Frontal cortex (tissue), 4 donors: ENCODE measurements at places on chromosomes 1 and 21. TPM values are rescaled to one million over a fixed set of nuclear protein-coding genes. Genes with fewer than 3 reads are reported as not detected.

Gene KCNE2
- under 0.01 TPM for total RNA-seq

Gene PLCH2
- total RNA-seq, result 9.0 TPM

DNA sequence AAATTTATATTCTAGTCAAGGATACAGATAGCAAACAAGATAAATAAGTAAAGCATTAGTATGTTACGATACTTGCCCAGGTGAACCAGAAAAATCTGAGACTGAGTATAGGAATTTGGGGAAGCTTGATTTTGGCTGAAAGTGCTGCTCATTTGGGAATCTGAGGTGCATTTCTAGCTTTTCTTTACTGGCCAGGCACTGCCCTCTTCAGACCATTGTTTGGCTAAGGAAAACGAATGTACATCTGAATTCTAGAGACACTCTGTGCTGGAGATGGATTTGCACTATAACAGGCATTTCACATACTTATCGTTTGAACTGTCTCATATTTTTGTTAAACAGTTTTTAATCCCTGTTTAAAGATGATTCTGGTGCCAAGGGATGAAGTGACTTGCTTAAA lies 23.4 kb downstream of the ARID1A start:
- DNase-seq, result no peak

- DNase-seq, result no peak
Observed at GRCh38 chr1:26317612-26318337, at the start of gene CD52. TSS of gene CD52 (plus strand) at chr1:26317958. CDS start at chr1:26318018, 60 bp downstream.

Gene SHISAL2A
- not detected for total RNA-seq

GRCh38 chr1:176785056-176785455 lies 322.1 kb downstream of the PAPPA2 start:
- DNase-seq, result no peak

GRCh38 chr1:244854865-244855578 lies 9.3 kb downstream of the HNRNPU start:
- DNase-seq, result no peak

DNA sequence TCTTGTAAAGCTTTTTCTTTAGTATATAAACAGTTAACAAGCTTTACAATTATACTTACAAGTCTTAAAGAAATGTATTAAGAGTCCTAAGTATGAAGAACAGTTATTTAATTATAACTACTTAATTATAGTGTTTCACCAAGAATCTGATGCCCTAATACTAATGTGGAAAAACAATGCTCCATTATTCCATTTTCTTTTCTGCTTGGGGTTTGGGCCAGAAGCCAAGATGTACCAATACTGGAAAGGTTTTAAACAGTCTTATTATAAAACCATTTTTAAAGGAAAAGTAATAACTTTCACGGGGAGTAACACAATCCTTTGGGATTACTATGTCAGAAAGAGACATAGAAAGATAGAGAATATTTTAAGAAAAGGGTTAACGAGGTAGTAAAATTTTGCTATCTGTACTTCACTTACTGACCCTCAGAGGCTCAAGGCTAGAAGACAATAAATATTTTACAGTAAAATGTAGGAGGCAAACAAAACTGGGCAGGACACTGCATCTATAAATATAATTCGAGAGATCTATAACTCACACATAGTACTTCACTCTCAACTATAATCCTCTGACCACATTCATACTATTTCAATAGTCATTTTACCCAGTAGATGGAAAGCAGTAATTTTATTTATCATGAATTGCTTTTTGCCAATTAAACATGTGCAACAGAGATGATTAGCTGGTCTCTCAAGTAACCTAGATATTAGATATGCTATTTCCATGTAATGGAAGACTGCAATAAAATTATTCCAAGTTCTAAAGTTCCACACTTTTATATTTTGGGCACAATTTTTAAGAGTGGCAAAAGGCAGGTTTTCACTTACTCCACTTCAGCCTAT lies 63.9 kb downstream of the LTN1 start:
- no peak for DNase-seq

DNA sequence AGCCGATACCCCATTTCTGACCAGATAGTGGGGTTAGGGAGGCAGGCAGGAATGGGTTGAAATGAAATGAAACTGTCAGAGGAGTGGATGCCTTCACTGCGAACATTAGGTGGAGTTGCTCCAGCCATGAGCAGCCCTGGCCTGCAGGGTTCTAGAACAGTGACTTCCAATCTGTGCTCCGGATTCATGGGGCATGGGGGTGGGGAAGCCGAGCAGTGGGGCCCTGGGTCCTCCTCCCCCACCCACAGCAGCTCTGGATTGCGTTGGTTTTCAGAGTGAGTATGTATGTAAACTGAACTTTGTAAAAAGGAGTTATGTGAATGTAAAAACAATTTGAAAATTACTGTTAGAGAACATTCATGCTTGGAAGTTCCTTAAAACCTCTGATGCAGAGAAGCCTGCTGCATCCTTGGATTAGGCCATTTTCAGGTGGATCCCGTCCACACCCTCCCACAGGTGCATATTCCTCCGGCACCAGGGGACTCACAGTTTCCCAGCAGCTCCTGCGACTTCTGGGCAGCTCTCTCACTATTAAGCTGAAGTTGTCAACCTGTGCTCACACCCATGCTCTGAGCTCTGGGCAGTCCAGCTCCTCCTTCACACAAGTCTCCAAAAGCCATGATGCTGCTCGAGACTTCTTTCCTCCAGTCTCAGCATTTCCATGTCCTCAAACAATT lies 54.4 kb upstream of the EDN2 start:
- DNase-seq, result no peak

- DNase-seq, result no peak
Observed at GRCh38 chr1:156497078-156497742, 3.4 kb downstream of the MEF2D start.

Gene KIF2C
- 2.9 TPM for total RNA-seq

- DNase-seq, result no peak
Observed at GRCh38 chr21:45889961-45890360, 91.6 kb upstream of the COL6A1 start.
